Cerebellum (tissue), 4 donors: ENCODE measurements at places on chromosomes 3 and 15.

DNA sequence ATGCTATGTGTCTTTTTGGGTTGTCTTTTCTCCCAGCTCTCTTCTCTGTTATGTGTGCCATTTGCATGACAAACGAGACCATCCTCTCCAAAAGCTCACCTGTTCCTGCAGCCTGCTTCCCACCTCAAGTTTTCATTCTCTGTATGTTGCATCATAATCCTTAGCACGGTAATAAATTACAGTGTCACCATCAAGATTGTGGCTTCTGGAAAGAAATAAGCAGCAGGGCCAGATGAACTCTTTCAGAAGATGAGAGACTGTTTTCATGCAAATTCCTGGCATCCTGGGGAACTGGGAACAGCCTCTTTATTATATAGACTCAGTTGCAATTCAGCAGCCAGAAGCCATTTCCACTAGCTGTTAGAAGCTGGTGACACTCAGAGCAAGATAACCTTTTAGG lies 436.7 kb downstream of the EPHB1 start:
- DNase-seq, result no peak

- DNase-seq, result no peak
Measured at GRCh38 chr15:60407415-60407805, 9.6 kb upstream of the ANXA2 start.

- no peak for DNase-seq
Measured at GRCh38 chr3:53161820-53162671, 1.0 kb downstream of the PRKCD start.

DNA sequence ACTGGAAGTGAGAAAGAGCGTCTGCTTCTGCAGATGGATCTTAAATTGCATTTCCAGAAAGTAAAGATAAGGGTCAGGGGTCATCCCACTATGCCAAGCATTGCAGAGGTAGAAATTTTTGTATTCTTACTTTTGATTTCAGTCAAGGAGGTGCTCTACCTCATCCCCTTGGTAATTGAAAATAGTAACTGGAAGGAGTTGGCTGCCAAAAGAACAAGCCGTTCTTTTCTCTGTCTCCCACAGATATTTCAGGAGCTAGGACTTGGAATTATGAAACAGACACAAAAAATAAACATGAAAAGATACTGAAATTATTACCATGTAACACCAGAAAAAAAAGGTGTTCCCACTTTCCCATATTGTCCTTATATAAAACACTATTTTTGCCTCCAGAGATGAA lies 309.9 kb upstream of the UMPS start:
- no peak for DNase-seq

- DNase-seq, result no peak
Measured at GRCh38 chr15:50876260-50876988, 32.1 kb upstream of the AP4E1 start.

DNA sequence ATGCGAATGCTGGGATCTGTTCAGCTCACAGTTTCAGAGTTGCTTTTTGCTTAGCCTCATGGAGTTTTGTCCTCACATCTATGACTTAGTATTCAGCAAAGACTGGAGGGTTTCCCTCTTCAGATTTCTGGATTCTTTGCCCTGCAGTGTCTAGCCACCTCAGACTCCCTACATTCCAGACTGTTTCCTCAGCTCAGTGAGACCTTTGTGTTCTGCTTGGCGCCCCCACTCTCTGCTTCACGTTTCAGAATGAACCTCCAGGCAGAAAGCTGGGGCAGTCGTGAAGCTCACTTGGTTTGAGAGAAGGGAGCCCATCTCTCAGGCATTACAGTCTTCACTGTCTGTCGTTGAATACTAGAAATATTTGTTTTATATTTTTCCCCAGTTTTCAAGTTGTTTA lies 118.1 kb downstream of the CACNA1D start:
- no peak for DNase-seq
